Heart right ventricle (tissue), 16 donors: ENCODE measurements at places on chromosomes 6 and 20. TPM values are rescaled to one million over a fixed set of nuclear protein-coding genes. Genes with fewer than 3 reads are reported as not detected.
A peak's percentile ranks its signal among the peaks of the same experiment; 100 is the strongest.

The ADISSP gene
- total RNA-seq, result 9.7 TPM

The MCCD1 gene
- not detected for total RNA-seq

The ASF1A gene
- 21.8 TPM for total RNA-seq

The VGLL2 gene
- total RNA-seq, result 32.4 TPM

The SIRPD gene
- not detected for total RNA-seq

The MED20 gene
- total RNA-seq, result 14.7 TPM

The SAMD10 gene
- 4.0 TPM for total RNA-seq

The BTN1A1 gene
- total RNA-seq, result not detected

The PSORS1C2 gene
- not detected for total RNA-seq

DNA sequence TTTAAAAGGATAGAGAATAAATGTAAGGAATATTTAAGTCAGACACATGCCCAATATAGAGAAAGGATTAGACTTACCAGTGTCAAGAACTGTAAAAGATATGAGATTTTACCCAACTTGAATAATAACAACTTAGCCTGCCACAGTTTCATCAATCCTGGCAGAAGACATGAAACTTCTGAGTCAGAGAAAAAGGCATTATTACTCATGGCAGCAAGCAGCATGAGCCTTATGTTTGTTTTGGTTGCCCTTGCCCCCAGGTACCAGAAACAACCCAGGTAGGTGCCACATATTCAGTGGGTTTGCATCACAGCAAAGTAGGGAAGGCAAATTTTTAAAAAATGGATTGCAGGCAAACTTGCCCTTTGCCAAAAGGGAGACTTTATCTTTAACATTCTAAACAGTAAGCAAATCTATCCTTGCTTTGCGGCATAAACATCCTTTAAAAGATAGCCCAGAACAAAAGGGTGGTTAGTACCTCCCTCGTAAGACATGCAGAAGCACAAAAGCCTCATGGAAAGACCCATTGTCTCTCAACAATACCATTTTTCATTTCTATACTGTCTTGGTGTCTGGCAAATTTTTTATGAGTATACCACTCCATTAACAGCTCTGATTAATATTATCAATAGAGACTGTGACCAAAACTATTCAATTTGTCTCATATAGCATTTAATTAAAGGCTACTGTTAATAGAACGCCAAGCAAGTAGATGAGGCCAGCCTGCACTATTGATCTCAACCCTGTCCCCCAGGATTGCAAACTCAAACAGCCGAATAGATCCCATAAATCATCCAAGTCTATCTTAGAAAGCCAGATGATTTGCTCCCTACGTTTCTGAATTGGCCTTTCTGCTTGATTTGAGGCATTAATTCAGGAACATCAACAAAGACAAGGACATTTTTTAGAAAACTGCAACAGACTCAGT lies 185.1 kb downstream of the COL19A1 start:
- DNase-seq, result no peak

DNA sequence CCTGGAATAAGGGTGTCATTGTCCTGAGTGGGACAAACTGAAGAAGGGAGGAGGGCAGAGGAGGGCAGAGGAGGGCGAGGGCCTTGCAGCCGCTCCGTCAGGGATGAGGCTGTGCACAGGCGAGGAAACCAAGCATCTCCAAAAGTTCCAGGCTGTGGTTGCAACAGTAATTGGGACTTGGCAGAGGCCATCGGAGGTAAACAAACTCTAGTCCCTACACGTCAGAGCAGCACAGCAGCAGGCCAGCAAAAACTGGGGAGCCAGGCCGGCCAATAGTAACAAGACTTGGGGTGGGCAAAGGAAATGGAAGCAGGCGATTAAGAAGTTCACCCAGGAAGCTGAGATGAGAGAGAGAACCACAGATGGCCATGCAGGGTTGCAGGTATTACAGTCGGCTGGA lies 142.8 kb downstream of the SMOC2 start:
- DNase-seq, result no peak

GRCh38 chr6:154548130-154548830 lies 37.8 kb upstream of the CNKSR3 start:
- DNase-seq, result peak; percentile 21

DNA sequence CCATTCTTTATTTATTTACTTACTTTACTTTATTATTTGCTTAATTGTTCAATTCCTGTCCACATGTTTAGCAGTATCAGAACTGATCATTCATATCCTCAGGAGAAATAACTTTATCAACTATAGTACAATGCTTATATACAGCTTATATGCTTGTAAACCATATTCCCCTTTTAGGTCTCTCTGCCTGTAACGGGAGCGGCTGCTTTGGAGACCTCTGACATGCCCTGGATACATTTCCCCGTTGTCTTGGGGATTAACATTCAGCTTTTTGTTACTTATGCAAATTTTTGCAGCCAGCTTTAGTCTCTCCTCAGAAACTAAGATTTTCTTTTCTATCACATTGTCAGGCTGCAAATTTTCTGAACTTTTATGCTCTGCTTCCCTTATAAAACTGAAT lies 17.6 kb upstream of the FUT9 start:
- DNase-seq, result no peak

DNA sequence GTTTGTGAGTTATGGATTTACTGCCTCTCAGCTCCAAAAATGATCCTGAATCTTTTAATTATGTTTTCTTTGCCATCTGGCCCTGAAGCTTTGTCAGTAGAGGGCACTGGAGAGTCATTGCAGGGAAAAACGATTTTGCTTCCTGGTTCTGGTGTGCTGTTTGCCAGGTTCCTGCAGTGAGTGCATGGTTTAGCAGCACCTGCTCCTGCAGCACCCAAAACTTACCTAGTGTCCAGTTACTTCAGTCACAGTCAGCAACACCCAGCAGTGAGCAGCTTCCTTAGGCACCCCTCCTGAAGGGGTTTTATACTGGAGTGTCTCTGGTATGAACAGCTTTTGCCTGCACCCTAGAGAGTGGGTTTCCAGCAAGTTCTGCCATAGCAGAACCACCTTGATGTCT lies 6.0 kb upstream of the TRIM26 start:
- DNase-seq, result peak; percentile 30

DNA sequence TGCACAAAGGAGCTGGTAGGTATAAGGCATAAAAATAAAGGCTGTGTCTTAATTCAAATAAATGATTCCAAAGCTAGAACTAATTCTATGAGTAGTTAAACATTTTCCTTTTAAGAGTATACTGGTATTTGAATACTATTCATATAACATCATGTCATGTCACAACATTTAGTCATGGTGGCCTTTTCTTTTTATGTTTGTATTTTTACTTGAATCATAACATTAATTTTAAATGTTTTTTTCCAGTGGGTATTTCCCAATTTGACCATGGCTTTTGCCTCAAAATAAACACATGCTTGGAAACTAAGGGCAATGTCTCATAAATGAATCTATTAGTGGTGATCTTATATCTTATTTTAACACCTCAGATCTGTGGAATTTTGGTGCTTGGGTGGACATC lies 177.1 kb downstream of the CD109 start:
- no peak for DNase-seq

DNA sequence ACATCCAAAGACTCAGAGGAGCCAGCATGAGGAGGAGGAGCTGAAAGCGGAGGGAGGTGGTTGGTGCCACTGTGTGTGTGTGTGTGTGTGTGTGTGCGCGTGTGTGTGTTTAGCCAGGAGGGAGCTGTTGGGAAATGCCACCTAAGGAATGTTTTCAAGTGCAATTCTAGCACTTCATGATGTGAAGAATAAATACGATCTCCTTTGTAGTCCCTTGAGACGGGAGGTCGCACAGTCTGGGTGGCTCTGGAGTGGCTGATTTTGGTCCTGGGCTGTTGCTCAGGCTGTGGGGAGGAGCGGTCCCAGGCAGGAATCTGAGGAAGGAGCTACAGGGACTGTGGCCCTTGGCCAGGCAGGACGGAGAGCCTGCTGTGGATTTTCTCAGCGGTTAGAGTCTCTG lies 93.7 kb downstream of the PPP1R14C start:
- DNase-seq, result no peak

- DNase-seq, result no peak
These were observed 63.2 kb downstream of the PDE10A start for GRCh38 chr6:165599596-165600487.

DNA sequence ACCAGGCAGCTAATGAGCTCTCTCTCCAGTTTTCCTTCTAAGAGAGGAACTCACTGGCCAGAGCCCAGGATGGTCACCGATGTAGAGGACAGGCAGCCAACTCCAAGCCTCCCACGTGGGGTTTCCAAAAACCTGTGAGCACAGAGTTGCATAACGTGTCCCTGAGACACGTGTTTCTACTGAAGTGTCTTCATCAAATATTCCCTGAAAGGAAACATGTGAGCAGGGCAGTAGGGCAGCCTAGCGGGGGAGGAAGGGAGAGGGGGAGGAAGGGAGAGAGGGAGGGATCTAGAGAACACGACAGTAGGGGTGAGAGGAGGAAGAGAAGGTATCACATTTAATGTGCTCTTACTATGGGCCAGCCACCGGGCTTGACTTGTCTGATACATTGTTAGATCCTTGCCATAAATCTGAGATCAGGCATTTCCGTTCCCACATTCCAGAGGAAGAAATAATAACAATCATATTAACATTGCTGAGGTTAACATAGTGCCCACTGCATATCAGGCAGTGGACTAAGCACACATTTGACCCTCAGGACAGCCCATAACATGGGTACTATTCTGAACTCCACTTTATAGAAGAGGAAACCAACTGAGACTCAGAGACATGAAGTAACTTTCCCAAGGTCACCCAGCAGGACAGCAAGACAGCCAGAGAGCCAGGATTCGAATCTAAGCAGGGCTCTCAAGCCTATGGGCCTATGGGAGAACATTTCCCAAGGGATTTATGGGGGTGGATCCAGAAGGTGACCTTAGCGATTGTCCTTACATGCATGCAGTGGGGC lies 4.5 kb upstream of the SYS1 start:
- peak; percentile 81 for DNase-seq

DNA sequence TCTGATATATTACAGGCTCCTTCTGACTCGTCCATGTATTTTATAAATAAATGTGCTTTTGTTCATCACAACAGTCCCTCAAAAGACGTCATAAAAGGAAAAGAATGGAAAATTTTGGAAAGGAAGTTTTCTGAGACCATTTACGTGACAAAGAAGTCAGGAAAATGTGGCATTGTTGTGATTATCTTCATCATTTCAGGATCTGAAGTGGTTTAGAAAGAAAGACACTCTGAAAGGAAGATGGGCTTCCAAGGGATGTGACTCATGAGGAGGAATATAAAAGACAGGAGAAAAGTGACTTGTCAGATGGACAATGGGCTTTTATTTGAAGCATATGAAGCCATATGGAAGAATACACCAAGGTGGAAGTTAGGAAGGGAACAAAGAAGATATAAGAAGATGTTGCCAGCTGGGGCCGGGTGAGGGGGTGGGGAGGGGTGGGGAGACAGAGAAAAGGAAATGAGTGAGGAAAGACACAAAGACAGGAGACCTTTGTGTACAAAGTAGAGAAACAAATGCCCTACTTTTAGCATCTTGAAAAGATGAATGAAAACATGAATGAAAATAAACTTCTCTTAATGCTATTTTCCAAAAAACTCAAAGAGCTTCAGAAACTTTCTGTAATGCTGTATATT lies 190.3 kb upstream of the PREP start:
- DNase-seq, result no peak

GRCh38 chr6:122198922-122199321 lies 200.5 kb upstream of the HSF2 start:
- DNase-seq, result no peak

- no peak for DNase-seq
These were observed 987.7 kb downstream of the GRIK2 start for GRCh38 chr6:102381203-102381602.

GRCh38 chr20:1494436-1494835 lies 3.2 kb upstream of the SIRPB2 start:
- no peak for DNase-seq

DNA sequence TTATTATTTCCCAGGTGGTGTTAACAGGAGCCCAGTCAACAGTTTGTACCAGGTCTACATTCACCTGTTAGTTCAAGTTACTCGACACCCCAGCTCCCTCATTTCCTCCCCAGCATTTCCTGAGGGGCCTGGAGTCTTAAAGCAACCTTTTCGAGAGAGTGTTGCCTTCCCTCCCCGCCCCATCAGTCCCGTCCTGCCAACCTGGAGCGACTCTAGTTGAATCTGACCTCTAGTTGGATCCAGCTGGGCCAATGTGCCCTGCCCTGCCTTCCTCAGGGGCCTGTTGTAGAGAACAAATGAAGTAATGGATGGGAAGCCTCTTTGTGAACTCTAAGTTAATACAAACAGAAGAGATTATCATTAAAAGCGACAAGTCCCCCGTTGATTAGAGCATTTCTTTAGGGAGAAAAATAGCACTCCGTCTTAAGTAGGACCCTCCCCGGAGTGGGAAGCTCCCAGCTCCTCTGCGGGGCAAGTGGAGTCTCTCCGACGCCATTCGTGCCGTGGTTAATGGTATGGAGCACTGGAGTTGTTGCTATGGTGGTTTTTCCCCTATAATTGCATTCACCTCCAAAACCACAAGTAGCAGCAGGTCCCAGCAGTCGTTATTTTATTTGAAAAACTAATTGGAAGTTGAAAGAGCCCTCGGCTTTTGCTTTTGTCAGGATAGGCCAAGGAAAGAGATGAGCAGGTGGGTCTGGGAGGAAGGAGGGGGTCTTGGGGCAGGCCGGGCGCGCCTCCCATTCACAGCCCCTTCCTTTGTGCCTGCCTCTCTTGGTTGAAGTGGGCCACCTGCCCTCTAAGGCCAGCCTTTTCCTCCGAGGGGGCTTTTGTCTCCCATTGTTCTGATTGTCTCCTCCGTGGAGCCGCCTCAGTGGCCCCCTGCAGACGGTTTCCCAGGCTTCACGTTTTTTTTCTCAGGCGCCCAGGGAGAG lies 16.1 kb downstream of the GHRH start:
- DNase-seq, result no peak

DNA sequence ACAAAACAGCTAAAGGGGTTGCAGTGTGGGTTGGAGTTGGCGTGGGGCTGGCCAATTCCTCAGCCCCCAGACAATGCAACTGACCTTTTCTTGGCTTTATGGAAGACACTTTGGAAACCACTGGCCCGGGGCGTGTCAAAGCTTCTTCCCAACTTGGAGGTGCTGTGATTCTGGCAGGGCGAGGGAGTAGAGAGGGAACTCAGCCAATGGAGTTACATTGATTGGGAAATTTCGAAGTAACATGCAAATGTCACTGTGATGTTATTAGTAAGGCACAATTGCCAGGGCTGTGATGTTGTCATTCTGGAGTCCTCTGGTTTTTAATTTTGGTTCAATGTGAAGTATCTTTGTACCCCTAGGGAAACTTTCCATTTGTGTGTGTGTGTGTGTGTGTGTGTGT lies 41.5 kb upstream of the EPB41L1 start:
- no peak for DNase-seq

DNA sequence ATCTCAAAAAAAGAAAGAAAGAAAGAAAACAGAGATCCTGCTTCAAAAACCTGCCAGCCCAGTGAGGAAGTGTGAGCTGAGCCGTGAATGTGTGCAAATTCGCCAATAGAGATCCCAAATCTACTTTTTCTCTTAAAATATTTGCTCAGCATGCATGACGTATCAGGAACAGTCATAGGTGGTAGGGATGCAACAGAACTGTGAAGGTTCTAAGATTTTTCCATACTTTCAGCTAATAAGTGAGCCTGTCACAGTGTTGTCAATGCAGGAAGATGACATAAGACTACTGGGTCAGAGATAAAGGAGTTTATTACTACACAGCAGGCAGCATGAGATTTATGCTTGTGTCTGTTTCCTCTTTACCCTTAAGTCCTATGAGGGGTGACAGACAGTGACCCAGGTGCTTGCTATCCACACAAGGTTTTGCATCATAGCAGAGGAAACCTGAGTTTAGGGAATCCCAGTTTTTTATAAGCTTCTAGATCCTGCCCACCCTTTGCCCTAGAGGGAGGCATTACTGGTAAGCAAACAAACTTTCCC lies 273.4 kb downstream of the BMP7 start:
- no peak for DNase-seq

GRCh38 chr6:37695857-37696219 lies 1.8 kb downstream of the MDGA1 start:
- DNase-seq, result no peak
